ENCODE measurements at places on chromosomes 3 and 15. TPM values are rescaled to one million over a fixed set of nuclear protein-coding genes. Genes with fewer than 3 reads are reported as not detected.

GRCh38 chr3:30535525-30535924 is 70.9 kb upstream of the TGFBR2 start:
- no peak for DNase-seq

GRCh38 chr3:73883497-73883896 is 258.8 kb upstream of the PDZRN3 start:
- no peak for DNase-seq

DNA sequence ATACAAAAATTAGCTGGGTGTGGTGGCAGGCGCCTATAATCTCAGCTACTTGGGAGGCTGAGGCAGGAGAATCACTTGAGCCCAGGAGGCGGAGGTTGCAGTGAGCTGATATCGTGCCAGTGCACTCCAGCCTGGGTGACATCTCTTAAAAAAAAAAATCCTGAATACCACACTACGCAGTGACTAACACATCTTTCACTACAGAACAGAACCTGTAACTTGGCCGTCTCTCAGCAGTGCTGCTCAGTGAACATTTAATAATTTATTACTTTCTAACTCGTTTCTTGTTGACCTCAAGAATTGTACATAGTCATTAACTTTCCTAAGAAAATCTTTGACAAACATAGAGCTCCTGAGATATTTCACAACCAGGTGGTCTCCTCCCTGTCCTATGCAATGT is 3.8 kb downstream of the GREM1 start:
- no peak for DNase-seq

DNA sequence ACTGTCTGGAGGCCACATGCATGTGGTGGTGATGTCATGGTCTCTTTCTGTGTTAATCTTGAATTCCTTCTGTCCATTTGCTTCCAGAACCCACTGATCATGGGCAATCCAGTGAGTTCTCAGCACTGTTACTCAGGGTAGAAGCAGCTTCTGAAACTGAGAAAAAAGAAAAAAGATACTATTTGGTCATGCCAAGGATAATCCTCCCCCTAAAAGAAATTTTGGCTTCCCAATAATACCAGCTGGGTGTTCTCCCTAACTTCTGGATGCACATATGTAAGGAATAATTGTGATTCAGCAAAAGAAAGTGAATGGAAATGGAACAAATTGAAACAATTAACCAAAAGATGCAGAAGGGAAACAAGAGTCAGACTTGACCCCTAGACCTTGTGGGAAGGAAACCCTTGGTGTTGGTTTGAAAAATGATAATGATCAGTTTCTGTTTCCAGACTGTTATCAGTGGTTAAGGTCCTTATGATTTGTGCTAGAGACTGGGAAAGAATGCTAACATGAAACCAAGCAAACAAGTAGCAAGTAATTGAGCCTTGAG is 92.3 kb downstream of the RBMS3 start:
- DNase-seq: no peak

DNA sequence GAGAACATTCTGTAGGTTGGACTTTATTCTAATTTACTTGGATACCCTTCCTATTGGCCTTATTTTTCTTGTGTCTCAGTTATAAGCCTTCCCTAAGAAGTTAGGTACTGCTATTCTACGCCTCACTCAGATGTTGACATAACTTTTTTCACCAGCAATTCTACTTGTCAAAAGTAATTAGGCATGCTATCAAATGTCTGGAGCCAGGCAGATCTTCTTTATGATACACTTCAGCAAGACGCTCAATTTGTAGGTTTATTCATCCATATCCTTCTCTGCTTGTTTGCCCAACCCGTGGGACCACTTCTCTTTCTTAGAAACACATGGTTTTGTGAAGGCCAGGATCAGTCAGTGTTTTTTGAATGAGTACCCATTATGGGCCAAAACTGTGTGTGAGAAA is 36.2 kb upstream of the COL8A1 start:
- no peak for DNase-seq

DNA sequence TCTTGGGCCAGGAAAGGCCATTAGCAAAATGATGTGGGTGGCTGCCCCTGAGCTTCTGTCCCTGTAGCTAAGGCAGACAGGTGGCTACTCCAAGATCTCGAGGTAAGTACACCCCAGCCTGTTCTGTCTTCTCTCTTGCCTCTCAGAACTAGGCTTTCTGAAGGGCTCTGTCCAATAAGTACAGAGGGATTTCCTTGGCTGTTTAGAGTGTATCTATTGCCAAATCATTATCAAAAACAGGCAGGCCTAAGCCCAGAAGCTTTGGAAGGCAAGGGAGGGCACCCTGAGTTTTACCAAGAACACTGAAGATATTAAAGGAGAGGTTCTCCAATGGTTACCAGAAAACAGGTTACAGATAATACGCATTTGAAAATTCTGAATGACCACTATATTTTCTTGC is 156.6 kb downstream of the MYRIP start:
- no peak for DNase-seq

GRCh38 chr3:161913786-161914389 is 417.3 kb downstream of the OTOL1 start:
- DNase-seq: no peak

- DNase-seq: no peak
Observed at GRCh38 chr3:112122870-112123269, 10.2 kb downstream of the GCSAM start.

The PODXL2 gene
- total RNA-seq: 2.0 TPM

The CMTM8 gene
- 0.81 TPM for total RNA-seq

The CCDC66 gene
- 31.0 TPM for total RNA-seq

The CLSTN2 gene
- 8.3 TPM for total RNA-seq

The KIF7 gene
- 6.2 TPM for total RNA-seq

The PRR20G gene
- not detected for total RNA-seq

The RTP4 gene
- 7.2 TPM for total RNA-seq
